ENCODE measurements at places on chromosomes 4 and X. TPM values are rescaled to one million over a fixed set of nuclear protein-coding genes. Genes with fewer than 3 reads are reported as not detected.

DNA sequence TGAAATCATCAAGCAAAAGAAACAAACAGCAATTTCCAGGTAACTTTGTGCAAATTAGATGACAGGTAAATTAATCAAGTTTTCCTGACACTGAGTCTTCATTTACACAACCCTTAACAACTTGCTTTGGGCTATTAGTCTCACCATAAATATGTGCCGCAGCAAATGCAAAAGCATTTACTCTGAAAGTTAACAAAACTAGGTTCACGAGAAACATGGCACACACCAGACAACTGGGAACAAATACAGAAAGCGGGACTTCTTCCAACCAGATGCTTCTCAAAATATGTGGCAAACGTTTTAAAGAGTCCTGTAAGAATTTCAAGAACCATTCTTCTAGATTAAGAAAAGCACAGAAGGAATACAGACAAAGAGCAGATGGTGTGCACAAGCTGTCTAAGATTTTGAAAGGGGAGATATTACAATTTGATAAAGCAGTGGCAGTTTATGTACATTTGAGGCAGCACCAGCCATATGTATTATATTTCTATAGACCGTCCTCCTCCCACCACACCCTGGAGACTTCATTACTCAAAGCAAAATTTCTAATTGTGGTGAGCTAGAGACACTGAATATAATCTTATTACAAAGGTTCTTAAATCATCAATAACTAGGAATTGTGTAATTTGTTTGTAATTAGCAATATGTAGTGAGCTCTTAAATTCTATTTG, 192.5 kb upstream of the ADAMTS3 start:
- no peak for DNase-seq
- H3K27ac ChIP-seq = no peak overlapping the region
- H3K27me3 ChIP-seq = no peaks in the 10 kb centered on the region
- no peaks in the 10 kb centered on the region for H3K36me3 ChIP-seq

DNA sequence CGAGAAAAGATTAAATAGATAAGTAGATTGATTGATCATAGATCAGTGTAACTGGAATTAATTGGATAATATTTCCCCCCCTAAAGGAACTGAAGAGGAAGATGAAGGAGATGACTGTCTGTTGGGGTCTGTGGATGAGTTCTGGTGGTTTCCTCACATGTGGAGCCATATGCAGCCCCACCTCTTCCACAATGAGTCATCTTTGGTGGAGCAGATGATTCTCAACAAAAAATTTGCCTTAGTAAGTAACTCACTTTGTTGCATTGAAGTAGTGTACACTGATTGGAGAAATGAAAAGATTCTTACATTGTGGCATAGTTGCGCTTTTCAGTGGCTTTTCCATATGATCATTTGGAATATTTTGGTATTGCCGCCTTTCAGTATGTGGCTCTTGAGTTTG, 80.4 kb downstream of the NDST3 start:
- no peaks in the 10 kb centered on the region for H3K36me3 ChIP-seq
- no peak overlapping the region for H3K4me3 ChIP-seq
- H3K27ac ChIP-seq = no peak overlapping the region
- DNase-seq = no peak
- H3K27me3 ChIP-seq = no peaks in the 10 kb centered on the region

Gene IL9R
- 17.0 TPM for total RNA-seq

DNA sequence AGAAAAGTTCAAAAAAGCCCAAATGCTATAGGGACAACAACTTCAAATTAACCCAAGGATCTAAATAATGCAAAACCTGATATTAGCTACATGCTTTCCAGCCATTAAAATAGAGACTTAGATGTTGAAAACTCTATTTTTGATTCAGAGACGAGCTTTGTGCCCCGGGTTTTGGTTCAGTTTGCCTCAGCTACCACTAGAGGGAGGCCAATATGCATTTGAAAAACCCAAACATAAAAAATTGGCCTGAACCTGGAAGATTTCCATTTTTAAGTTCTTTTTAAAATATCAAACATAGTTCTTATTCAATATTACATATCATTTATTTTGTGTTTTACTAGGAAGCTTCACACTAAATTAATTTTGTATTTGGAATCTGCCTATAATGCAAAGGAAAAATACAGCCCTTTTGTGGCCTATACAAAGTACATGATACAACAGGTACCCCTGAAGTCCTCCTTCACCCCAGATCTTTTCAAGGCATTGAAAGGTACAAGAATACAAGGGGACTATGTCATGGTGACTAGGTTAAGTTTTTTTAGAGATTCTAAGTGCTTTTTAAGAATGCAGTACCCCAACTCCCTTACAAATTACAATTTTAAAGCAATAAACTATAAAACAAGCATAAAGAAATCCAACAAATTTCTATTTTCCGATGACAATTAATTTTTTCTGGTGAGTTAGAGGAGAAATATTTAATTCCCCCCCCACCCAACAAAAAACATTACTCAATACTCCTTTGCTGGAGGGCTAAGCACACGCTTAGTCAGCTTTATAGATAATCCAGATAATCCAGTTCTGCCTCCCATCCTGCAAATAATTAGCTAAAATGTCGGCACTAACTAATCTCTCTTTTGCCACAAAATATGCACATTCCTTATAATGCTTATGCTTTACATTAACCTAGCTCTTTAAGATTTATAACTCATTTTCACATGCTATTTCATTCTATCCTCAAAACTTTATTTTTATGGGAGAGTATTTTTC, 97.7 kb upstream of the PTPN13 start:
- H3K36me3 ChIP-seq = no peaks in the 10 kb centered on the region
- H3K27me3 ChIP-seq = no peaks in the 10 kb centered on the region
- DNase-seq = peak; percentile 33
- no peak overlapping the region for H3K4me3 ChIP-seq

Gene MXRA5
- not detected for total RNA-seq

Gene CXorf49
- total RNA-seq = not detected

DNA sequence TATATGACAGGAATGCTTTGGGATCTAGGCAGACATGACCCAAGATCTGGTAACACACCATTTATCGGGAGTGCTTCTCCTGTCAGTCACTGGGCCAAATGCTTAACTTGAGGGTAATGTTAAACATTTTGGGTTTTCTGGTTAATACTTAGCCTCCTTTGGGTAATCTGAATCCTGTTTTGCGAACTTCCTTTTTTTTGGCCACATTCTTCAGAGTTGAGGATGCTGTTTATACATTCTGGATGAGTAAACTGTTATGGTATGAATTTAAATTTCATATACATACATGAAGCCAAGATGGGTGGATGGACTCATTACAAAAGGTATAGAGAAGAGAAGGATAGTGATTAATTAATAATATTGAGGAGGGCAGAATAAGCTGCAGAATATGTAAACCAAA, 36.1 kb downstream of the MID1IP1 start:
- H3K4me3 ChIP-seq = no peak overlapping the region
- DNase-seq = no peak
- no peaks in the 10 kb centered on the region for H3K36me3 ChIP-seq
- H3K27me3 ChIP-seq = no peaks in the 10 kb centered on the region
- H3K4me1 ChIP-seq = no peaks in the 10 kb centered on the region

DNA sequence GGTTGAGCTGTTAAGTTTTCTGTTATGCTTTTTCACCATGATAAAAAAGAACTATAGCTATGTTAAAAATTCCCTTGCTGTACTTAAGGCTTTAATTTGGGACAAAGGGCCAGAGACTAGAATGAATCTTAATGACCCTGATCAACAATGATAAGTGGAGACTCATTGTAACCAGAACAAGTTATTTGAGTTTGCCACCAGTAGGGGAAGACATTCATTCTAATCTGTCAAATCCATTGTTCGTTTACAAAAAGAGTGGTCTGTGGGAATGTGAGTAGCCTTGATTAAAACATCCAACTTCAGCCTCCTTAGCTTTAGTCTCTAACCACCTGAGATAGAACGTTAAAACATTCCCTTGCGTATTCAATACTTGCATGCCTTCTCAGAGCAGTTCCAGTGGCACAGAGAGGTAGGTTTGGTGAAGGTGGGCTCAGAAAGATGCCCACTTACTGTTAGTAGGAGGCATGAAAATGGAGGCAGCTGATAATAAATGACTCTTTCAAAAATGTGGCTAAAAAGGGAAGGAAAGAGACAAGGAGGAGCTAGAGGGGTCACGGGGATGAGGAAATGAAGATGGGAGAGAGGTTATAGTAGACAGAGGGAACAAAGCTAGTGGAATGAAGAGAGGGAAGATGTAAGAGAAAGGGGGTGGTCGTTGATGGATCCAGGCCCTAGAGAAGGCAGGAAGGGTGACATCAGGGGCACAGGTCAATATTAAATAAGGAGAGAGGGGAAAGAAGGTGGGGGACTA, 66.2 kb downstream of the EGF start:
- no peak for DNase-seq
- H3K4me1 ChIP-seq = no peaks in the 10 kb centered on the region
- no peak overlapping the region for H3K4me3 ChIP-seq
- H3K27me3 ChIP-seq = no peaks in the 10 kb centered on the region
- no peaks in the 10 kb centered on the region for H3K36me3 ChIP-seq

Gene ARX
- not detected for total RNA-seq

DNA sequence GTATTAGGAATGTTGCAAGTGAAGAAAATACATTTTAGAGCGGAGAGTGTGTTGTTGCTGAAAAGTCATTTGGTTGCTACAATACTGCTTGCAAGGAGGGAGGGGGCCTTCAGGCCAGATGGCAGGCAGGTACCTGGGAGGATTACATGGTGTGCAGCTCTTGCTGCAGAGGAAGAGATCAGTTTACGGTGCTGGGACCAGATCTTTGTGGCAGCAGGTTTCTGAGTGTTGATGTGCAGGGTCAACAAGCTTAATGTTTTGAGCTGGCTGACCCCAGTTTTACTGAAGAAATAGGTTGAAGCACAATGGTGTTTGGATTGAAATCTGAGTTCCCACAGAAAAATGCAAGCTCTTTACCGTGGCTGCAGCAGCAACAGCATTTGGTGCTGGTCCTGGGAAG, 96.4 kb upstream of the DDIT4L start:
- no peaks in the 10 kb centered on the region for H3K36me3 ChIP-seq
- no peak for DNase-seq
- H3K4me1 ChIP-seq = no peaks in the 10 kb centered on the region
- H3K27ac ChIP-seq = no peak overlapping the region
- H3K4me3 ChIP-seq = no peak overlapping the region

DNA sequence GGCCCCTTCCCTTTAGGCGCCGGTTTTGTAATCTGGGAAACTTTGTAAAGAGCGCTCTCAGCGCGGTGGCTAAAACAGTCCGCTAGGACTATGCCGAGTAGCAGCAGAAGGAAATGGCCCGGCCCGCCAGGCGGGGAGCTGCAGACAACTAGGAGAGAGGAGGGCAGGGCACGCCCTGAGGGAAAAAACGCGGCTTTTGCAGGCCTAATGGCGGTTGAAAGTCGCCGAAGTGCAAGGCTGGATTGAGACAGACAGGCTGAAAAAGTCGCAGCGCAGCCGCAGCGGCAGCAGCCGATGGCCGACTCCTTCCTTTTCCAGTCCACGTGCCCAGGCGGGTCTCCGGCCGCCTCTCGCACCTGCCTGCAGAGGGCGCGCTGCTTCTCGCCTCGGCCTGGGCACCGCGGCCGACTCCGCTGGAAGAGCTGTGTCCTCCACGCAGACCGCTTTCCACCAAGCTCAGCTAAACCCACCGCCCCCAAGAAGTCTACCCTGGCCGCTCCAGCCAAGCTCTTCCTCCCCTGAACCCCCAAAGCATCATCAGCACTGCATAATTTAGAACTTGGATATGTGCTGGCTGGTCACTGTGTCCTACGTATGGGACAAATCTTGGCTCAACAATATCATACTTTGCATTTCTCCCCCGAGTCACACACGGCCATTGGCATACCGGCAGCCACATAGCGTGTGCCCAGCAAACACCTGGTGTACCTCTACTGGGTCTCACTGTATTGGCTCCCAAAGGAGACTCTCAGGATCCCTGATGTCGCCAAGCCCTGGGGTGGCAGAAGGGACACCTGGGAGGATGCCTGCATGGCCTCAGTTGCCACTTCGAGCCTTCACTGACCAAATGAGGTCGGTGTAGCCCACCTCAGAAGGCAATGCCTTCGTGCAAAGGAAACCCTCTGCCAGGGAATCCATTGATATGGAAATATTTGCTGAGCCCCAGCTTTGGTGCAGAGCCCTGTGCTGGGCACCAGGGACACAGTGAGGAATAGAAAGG, 14.5 kb downstream of the SLC25A5 start:
- H3K4me1 ChIP-seq = peaks cover 5% of the 10 kb centered on the region
- H3K27me3 ChIP-seq = no peaks in the 10 kb centered on the region
- no peaks in the 10 kb centered on the region for H3K36me3 ChIP-seq
- peak overlapping the region; percentile 12 for H3K27ac ChIP-seq
- peak overlapping the region; percentile 12 for H3K4me3 ChIP-seq

DNA sequence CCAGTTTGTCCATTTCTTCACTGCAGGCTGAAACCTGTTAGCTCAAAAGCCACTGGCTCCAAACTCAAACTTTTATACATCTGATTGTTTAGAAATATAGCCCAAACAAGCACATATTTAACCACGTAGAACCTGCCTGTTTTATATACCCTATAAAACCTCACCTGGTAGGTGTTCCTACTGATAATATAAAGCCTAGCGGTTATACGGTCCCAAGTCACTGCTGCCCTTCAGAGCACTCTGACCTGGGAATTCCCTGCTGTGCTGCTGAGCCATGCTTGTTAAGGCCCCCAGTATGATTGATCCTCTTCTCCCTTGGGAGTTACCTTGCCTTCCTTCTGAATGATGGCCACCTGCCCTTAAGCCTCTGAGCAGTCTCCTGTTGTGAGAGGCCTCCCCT, 432.8 kb upstream of the LCORL start:
- DNase-seq = no peak
- H3K36me3 ChIP-seq = no peaks in the 10 kb centered on the region
- no peak overlapping the region for H3K4me3 ChIP-seq
- H3K27ac ChIP-seq = no peak overlapping the region
- H3K27me3 ChIP-seq = no peaks in the 10 kb centered on the region
- H3K4me1 ChIP-seq = no peaks in the 10 kb centered on the region

GRCh38 chr4:187814737-187815465, 180.7 kb upstream of the ZFP42 start:
- H3K27ac ChIP-seq = no peak overlapping the region
- H3K36me3 ChIP-seq = no peaks in the 10 kb centered on the region
- DNase-seq = no peak
- no peak overlapping the region for H3K4me3 ChIP-seq
- no peaks in the 10 kb centered on the region for H3K4me1 ChIP-seq

Gene CITED1
- total RNA-seq = not detected

Gene SH3D19
- 0.11 TPM for total RNA-seq

DNA sequence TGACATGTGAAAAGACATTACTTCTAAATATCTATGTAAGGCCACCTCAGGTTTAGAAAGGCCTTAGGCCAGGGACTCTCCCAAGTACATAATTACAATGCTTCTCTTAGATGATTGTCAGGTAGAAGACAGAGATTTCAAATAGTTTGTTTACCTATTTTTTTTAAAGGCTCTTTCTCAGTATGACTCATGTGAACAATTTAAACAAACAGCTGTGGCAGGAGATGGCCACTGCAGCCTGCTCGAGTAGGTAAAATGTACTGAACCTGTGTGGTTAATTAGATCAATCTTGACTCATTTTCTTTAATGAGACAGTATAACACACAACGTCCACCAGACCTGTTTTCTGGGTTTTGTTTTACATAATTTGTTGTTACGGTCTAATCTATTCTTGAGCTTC, 50.2 kb downstream of the LEF1 start:
- no peak for DNase-seq
- H3K4me1 ChIP-seq = peaks cover 100% of the 10 kb centered on the region
- H3K27ac ChIP-seq = peak overlapping the region; percentile 47
- no peaks in the 10 kb centered on the region for H3K36me3 ChIP-seq
- no peak overlapping the region for H3K4me3 ChIP-seq
- H3K27me3 ChIP-seq = no peaks in the 10 kb centered on the region

Gene SMR3B
- total RNA-seq = not detected

Gene CRMP1
- total RNA-seq = not detected

GRCh38 chrX:46575586-46575985, 2.0 kb downstream of the CHST7 start:
- peak overlapping the region; percentile 65 for H3K4me3 ChIP-seq
- DNase-seq = no peak
- peak overlapping the region; percentile 60 for H3K27ac ChIP-seq
- H3K27me3 ChIP-seq = no peaks in the 10 kb centered on the region
- H3K36me3 ChIP-seq = no peaks in the 10 kb centered on the region
